ACHN (cell line): ENCODE measurements at places on chromosomes 11 and 22.

- DNase-seq = peak; percentile 70
These were observed 1.7 kb upstream of the SCO2 start for GRCh38 chr22:50526834-50527801.

- no peak for DNase-seq
These were observed 71.5 kb downstream of the MPPED1 start for GRCh38 chr22:43483266-43483665.

DNA sequence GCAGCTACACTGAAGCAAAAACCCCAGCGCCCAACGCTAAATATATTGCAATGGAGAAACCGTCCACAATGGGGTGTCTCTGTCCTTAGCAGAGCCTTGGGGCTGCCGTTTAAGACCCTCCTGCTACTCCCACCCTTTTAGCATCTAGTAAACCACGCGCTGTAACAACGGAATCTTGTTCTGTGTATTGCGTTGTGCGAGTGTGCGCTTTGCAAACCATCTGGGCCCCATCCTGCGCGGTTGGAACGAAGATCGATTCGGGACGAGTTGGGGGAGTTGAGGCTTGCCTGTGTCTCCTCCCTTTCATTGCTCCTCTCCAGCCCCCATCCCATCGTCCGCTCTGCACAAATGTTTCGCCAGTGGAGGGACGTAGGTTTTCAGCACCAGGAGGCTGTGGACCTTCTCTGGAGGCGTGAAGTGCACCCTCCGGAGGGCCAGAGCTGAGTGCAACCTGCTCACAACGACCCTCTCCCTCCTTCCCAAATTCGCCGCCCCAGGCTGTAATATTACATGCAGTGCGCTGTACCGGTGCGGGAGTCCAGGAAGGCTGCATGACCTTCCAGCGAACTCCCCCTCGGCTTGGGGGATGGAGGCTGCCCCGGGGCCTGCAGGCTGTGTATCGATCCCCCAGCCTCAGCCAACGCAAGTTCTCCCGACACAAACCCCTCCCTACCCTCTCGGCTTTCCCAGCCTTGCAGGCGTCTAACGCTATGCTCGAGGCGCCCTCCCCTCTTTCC is 1.6 kb upstream of the KMT2A start:
- peak; percentile 57 for DNase-seq

- peak; percentile 77 for DNase-seq
These were observed 93.2 kb downstream of the LDLRAD3 start for GRCh38 chr11:36037031-36037430.

GRCh38 chr11:116409238-116409637 is 363.5 kb downstream of the BUD13 start:
- no peak for DNase-seq
